ENCODE measurements at places on chromosomes 2 and 18. TPM values are rescaled to one million over a fixed set of nuclear protein-coding genes. Genes with fewer than 3 reads are reported as not detected.

The PHOSPHO2 gene
- total RNA-seq: 0.36 TPM

The MTCL1 gene
- 19.3 TPM for total RNA-seq

The FNDC4 gene
- 15.6 TPM for total RNA-seq

The SPP2 gene
- total RNA-seq: not detected

The RNPEPL1 gene
- 24.0 TPM for total RNA-seq

Measured in cardiac atrium fibroblast (primary cell).